Breast epithelium (tissue), 4 donors: ENCODE measurements at places on chromosomes 4 and X. TPM values are rescaled to one million over a fixed set of nuclear protein-coding genes. Genes with fewer than 3 reads are reported as not detected.

The DDX53 gene
- not detected for total RNA-seq

The SLC4A4 gene
- 1.3 TPM for total RNA-seq

The VEGFC gene
- 11.2 TPM for total RNA-seq

The HPGD gene
- 10.5 TPM for total RNA-seq

The PGAM4 gene
- total RNA-seq = not detected

The SHROOM3 gene
- total RNA-seq = 100 TPM

The IL13RA2 gene
- total RNA-seq = not detected

The RIBC1 gene
- total RNA-seq = 2.0 TPM

The PABPC1L2A gene
- total RNA-seq = not detected

The DCLK2 gene
- total RNA-seq = 4.0 TPM

The SLC49A3 gene
- 18.3 TPM for total RNA-seq

The NUDT10 gene
- 1.3 TPM for total RNA-seq

The CSN3 gene
- total RNA-seq = not detected

The ZCCHC18 gene
- 1.1 TPM for total RNA-seq

The CCNA2 gene
- 3.8 TPM for total RNA-seq

The WAS gene
- total RNA-seq = 12.5 TPM

The PDZD4 gene
- 2.9 TPM for total RNA-seq

The ODAPH gene
- total RNA-seq = not detected
